ENCODE measurements at places on chromosomes 3 and 15.
A peak's percentile ranks its signal among the peaks of the same experiment; 100 is the strongest.

DNA sequence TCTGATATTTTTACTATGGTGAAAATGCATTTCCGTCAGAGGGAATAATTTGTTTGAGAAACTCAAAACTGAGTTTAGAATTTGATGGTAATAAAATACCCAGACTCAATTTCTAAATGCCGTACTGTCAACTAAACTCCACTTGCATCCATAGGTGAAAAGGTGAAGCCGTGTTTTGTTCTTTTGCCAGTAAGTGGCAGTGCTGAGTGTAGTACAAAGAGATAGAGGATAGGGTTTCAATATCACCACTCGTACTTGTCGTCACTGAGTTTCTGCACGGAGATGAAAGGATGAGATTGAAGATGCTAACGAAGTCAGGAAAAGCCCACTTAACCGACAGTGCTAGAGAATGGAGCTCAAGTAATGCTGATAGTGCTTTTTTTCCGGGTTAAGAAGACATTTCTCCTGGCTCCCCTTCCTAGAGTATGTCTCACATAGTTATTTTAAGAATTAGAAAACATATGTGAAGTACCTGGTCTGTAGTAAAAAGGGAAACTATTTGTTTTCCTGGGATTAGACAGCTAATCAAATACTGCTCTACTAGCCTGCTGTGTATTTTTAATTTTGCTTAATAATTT, 345.1 kb downstream of the IL5RA start:
- H3K27ac ChIP-seq: no peak overlapping the region
- no peak overlapping the region for H3K4me3 ChIP-seq
- H3K4me1 ChIP-seq: no peaks in the 10 kb centered on the region
- peak; percentile 11 for DNase-seq
- no peaks in the 10 kb centered on the region for H3K36me3 ChIP-seq

DNA sequence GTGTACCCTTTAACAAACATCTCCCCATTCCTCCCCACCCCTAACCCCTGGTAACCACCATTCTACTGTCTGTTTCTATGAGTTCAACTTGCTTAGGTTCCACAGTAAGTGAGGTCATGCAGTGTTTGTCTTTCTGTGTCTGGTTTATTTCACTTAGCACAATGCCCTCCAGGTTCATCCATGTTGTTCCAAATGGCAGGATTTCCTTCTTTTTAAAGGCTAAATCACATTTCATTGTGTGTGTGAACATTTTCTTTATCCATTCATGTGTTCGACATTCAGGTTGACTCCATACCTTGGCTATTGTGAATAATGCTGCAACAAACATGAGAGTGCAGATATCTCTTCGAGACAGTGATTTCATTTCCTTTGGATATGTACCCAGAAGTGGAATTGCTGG, 62.7 kb downstream of the TJP1 start:
- H3K27me3 ChIP-seq: no peaks in the 10 kb centered on the region
- H3K4me3 ChIP-seq: no peak overlapping the region
- no peak for DNase-seq

DNA sequence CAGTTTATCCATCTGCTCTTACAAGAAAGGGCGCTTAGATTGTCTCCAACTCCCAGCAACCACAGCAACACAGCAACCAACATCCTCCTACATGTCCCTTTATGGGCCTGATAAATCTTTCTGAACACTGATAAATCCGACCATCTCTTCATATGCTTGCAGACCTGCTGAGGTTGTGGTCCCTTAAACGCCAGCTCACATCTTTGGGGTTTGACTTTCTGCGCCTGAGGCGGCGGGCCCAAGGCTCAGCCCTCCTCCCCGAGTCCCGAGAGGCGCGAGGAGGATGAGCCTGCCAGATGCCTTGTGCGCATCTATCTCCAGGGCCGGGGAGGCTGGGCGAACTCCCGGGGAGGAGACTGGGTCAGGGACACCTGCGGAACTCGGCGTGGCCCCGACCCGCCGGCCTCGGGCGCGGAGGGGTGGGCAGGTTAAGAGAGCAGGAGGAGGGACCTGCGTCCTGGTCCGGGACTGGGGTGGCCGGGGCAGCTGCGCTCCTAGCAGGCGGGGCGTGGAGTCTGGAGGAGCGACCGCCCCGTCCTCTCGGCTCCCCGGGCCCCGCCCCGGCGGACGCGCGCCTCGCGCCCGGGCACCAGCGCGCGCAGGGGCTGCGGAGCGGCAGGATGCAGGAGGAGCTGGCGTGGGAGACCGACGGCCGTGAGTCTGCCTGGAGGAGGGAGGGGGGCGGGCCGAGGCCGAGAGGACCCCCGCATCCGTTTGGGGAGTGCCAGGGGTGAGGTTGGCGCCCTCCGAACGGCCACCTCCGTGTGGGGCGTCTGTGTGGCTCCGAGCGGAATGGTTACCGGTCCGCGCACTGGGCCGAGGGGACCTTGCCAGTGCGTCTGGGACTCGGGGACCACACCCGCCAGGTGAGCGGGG, at the start of gene ANKDD1A:
TSS of gene ANKDD1A (plus strand) at position 592 of the 876 bp plus-strand sequence. CDS start at position 621, 29 bp downstream.
- H3K4me3 ChIP-seq: peak within 1 kb of the TSS; percentile 76
- no peak for DNase-seq
- no peaks in the 10 kb centered on the region for H3K27me3 ChIP-seq
- H3K4me1 ChIP-seq: peaks cover 5% of the 10 kb centered on the region
- no peak within 1 kb of the TSS for H3K27ac ChIP-seq

DNA sequence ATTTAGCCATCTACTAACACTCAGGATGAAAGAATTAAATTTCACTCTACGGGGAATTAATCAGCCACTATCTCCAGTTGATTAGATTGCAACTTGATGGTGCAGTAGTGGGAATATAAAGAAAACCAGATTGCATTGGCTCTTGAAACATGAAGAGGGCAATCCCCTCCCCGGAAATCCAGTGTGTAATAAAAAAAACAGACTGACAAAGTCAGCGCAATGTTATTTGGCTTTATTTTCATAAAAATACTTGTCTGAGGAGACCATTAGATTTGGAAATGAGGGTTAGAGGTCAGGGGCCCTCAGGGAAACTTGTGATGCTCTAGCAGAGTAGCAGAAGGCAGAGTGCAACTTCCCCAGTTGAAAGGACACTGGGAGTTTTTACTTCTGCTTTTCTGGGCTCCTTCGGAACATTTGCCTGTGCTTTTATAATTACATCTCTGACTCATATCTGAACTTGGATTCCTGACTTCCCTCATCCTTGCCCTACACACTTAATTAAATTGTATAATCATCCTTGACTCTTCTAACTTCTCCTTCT, 326.8 kb downstream of the TUSC7 start:
- H3K27ac ChIP-seq: no peak overlapping the region
- H3K4me3 ChIP-seq: no peak overlapping the region
- no peaks in the 10 kb centered on the region for H3K4me1 ChIP-seq
- H3K36me3 ChIP-seq: no peaks in the 10 kb centered on the region
- DNase-seq: no peak

DNA sequence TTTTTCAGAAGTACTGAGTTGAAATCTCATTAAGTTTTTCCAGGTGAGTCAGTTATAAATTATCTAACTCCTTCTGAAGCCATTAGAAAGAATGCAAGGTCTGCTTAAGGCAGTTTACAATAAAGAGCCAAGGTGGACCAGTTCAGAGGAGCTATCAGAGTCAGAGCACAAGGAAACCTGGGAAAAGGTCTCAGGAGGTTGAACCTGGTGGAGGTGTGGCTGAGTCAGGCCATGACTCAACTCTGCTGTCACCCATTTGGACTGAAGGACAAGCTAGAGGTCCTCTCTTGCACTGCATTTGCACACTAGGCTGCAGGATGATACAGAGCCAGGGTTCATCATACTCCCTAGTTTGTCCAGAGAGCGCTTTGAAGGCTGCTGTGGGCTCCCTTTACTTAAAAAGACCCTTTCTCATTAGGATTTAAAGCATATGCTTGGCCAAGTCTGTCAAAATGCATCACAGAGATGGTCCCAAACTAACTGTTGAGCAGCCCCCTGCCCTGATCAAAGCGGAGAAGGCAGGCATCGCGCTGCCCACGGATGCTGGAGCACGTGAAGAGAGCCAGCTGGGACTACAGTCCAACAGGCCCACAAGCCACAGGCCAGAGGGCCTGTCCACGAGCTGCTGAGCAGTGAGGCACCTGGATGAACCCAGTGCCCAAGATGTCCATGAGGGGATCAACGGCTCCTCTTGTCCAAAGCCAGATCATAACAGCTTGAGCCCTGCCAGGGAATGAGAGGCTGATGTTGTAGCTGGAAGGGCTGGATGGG, 26.0 kb upstream of the MRPS22 start:
- 0 out of 2 replicates have a peak, but pooled peaks cover 2% of the 10 kb centered on the region for H3K4me1 ChIP-seq
- H3K36me3 ChIP-seq: no peaks in the 10 kb centered on the region
- no peak for DNase-seq
- H3K27ac ChIP-seq: no peak overlapping the region

GRCh38 chr3:57060089-57060821, at the start of gene SPATA12:
TSS of gene SPATA12 (plus strand) at chr3:57060664. CDS start at chr3:57073695, 13,031 bp downstream.
- no peak within 1 kb of the TSS for H3K4me3 ChIP-seq
- no peaks in the 10 kb centered on the region for H3K27me3 ChIP-seq
- no peak within 1 kb of the TSS for H3K27ac ChIP-seq

- peaks cover 13% of the 10 kb centered on the region for H3K4me1 ChIP-seq
- no peak for DNase-seq
- H3K36me3 ChIP-seq: peaks cover 17% of the 10 kb centered on the region
- no peak overlapping the region for H3K4me3 ChIP-seq
- H3K27me3 ChIP-seq: no peaks in the 10 kb centered on the region
Measured at GRCh38 chr15:43799209-43799944, 643 bp downstream of the SERINC4 start.

- H3K36me3 ChIP-seq: no peaks in the 10 kb centered on the region
- no peak for DNase-seq
- no peaks in the 10 kb centered on the region for H3K4me1 ChIP-seq
- H3K27me3 ChIP-seq: no peaks in the 10 kb centered on the region
- H3K4me3 ChIP-seq: no peak overlapping the region
Measured at GRCh38 chr15:71800835-71801745, 9.3 kb upstream of the NR2E3 start.

DNA sequence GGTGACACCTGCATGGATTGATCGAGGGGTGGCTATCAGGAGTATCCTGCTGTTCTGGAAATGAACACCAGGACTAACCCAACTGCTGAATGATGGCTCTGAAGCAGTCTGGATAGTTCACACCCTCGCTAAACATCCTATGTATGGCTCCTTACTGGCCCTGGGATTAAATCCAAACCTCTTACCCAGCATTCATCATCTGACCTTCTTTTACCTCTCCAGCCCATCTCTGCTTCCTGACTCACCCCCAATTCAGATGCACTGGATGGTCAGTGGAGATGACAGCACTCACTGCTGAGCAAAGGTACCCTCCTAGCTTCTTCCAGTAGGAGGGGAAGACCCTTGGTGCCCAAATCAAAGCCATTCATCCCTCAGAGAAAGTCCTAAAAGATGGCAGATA, 235.2 kb upstream of the TRIM42 start:
- no peak for DNase-seq
- H3K36me3 ChIP-seq: no peaks in the 10 kb centered on the region
- no peak overlapping the region for H3K4me3 ChIP-seq
- H3K27me3 ChIP-seq: no peaks in the 10 kb centered on the region
- no peak overlapping the region for H3K27ac ChIP-seq

- H3K27ac ChIP-seq: no peak overlapping the region
- DNase-seq: no peak
- H3K27me3 ChIP-seq: no peaks in the 10 kb centered on the region
- no peaks in the 10 kb centered on the region for H3K4me1 ChIP-seq
- H3K4me3 ChIP-seq: no peak overlapping the region
Measured at GRCh38 chr3:33746416-33747116, 28.5 kb upstream of the CLASP2 start.

- H3K27me3 ChIP-seq: no peaks in the 10 kb centered on the region
- H3K27ac ChIP-seq: no peak overlapping the region
- DNase-seq: no peak
- H3K36me3 ChIP-seq: peaks cover 7% of the 10 kb centered on the region
Measured at GRCh38 chr3:67610458-67610857, 44.0 kb downstream of the SUCLG2 start.

- H3K4me3 ChIP-seq: no peak within 1 kb of the TSS
- H3K27me3 ChIP-seq: no peaks in the 10 kb centered on the region
- H3K27ac ChIP-seq: no peak within 1 kb of the TSS
- no peaks in the 10 kb centered on the region for H3K4me1 ChIP-seq
- no peaks in the 10 kb centered on the region for H3K36me3 ChIP-seq
- DNase-seq: no peak
Measured at GRCh38 chr3:98462901-98463300, at the start of gene OR5K1. TSS of gene OR5K1 (plus strand) at chr3:98463201. CDS start at chr3:98469577, 6,376 bp downstream.

DNA sequence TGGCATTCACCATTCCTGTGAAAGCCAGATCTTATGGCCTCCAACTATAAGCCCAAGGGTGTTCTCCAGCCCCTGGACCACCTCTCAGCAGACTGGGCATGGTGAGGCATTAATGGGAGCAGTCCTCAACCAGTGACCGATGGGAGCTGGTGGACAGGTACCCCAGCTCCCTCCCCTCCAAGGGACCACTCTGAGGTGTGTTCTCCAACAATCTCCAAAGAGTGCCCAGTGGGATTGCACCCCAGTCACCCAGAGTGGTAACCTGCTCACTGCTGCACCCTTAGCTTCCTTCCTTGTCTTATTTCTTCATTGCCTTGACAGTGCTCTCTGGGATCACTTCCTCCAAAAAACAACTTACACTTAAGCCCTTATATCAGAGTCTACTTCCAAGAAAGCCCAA, 8.2 kb upstream of the ITGA11 start:
- H3K4me3 ChIP-seq: no peak overlapping the region
- no peaks in the 10 kb centered on the region for H3K36me3 ChIP-seq
- H3K27me3 ChIP-seq: no peaks in the 10 kb centered on the region
- no peak for DNase-seq
- no peak overlapping the region for H3K27ac ChIP-seq

DNA sequence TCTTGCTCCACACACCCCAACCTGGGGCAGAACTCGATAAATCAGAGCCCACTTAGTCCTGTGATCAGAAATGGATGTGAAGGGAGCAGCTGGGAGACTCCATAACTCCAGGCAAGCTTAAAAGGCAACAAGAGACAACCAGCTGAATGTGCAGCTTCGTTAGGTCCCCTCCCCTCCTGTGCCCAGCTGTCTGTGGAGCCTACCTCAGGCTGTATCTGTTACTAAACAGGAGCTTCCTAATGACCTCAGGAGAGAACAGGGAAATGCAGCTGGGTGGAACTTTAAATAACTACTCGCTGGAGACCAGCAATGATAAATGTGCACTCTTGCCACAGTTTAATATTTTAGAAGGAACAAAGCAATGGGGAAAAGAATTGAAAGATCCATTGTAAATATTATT, 25.9 kb downstream of the SLC9A9 start:
- H3K36me3 ChIP-seq: no peaks in the 10 kb centered on the region
- H3K4me3 ChIP-seq: no peak overlapping the region
- H3K27ac ChIP-seq: no peak overlapping the region
- no peak for DNase-seq

DNA sequence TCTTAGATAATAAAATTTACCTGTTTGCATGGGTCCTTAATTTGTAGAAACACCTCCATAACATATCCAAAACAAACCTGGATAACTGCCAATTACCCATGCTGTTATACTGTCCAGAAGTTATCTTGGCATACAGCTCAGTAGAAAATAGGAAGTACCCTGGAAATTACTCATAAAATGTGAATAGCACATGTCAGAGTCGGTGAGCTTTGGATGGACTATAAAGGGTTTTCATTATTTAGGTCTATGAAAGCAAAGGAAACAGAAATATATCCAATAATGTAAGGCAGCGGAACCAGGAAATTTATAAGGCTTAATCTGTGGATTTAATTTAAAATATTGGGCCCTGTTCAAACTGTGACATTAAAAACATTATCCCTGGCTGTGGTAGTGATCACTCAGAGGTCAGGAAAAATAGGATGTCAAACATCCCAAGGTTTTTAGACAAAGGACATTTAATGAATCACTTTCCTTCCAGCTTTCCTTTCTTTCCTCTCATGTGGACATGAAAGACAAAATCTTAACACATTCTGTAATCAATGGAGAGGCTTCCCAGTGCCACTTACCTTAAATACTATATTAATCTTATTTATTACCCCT, 459.0 kb upstream of the DPH6 start:
- DNase-seq: no peak
- no peaks in the 10 kb centered on the region for H3K4me1 ChIP-seq
- H3K4me3 ChIP-seq: no peak overlapping the region
- no peaks in the 10 kb centered on the region for H3K27me3 ChIP-seq
